ENCODE measurements at places on chromosomes 7 and 10.

DNA sequence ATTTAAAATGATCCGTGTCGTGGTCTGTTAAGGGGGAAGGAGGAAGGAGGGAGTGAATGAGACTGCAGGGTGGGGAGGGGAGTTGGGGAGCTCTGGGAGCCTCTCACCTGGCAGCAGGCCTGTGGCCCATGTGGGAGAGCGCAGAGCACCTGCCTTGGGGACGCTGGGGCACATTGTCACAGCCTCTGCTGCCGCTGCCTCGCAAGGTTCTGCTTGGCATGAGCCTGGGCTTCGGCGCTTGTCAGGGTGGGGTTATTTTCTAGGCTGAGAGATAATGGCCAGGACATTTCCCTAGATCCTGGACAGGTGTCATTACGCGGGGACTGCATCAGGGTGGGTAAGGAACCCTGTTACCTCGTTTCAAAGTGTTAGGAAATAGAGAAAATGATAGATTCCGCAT is 2.2 kb upstream of the SUN1 start:
- DNase-seq = no peak

GRCh38 chr7:64863969-64864368 is 39.1 kb upstream of the ZNF273 start:
- no peak for DNase-seq

DNA sequence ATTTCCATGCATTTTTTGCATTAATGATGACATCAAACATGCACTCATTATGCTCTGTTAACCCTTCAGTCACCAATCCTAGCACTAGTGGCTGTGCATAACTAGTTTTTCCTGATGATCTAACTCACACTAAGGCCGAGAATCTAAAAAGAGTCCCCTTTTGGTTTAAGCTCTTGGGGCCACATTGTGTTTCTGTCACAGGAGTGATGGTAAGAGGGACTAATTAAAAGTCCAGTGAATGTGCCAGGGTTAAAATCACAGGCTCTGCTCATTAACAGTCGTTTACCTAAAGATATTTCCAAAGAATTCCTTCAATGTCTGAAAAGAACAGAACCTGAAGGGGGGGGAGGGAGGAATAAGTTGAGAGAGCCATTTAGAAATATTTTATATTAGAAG is 359.0 kb upstream of the ANKRD30A start:
- DNase-seq = no peak

- DNase-seq = no peak
Measured at GRCh38 chr10:130707389-130707979, 571.3 kb downstream of the GLRX3 start.

DNA sequence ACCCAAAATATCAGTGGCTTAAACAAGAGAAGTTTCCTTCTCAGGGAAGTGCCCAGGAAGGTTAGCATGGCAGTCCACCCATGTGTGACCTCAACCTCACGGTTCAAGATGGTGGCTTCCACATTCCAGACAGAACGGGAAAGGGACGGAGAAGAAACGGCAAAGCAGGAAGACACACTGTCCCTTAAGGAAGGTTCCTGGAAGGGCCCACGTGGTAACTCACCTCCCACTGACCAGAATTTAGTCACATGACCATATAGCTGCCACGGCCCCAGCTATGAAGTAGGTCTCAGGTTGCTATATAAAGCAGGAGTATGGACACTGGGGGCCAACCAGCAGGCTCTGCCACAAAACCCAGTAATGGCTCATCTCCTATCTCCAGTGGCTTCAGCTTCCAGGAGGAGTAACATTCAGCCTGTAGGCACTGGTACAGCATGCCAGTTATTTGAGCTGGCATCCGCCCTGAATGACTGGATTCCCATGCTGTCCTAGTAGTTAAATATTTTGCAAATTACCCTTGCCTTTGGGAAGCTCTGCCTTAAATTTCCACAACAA is 278.5 kb upstream of the KLF14 start:
- DNase-seq = no peak

- no peak for DNase-seq
Measured at GRCh38 chr10:70403483-70404035, 386 bp upstream of the EIF4EBP2 start.

DNA sequence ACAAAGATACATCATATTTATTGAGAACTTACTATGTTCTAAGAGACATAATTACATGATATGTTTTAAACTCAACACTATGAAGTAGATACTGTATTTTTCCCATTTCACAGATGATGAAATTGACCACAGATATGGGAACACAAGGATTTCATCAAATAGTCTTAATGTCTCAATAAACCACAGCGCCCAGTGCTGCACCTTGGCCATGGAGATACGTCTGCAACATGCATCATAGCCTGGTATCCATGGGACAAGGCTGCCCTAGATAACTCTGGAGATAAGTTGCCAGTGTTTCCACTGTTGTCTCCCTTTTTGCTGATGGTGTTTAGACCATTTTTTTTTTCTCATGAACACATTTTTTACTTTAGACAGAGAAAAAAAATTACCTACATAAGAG is 97.5 kb downstream of the GNAT3 start:
- no peak for DNase-seq

- DNase-seq = no peak
Measured at GRCh38 chr7:50782375-50783208, at the start of gene GRB10. Gene GRB10, minus strand, starts transcription at chr7:50782896. Its CDS starts 50,574 bp downstream, at chr7:50732322.

- DNase-seq = no peak
Measured at GRCh38 chr7:94028768-94029167, 24.6 kb upstream of the BET1 start.

DNA sequence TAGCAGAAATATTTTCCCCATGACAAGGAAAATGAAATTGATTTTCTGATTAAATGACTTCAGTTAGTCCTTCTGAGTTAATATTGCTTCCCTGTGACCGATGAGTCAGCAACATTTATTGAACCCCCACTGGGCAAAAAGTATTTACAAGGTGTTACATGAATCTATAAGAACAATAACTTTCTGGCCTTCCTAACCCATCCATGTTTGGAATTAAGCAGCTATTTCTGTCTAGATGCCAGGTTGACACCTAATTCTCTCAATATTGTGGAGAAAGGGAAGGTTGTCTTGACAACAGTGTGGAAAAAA is 112.9 kb upstream of the JAZF1 start:
- no peak for DNase-seq

DNA sequence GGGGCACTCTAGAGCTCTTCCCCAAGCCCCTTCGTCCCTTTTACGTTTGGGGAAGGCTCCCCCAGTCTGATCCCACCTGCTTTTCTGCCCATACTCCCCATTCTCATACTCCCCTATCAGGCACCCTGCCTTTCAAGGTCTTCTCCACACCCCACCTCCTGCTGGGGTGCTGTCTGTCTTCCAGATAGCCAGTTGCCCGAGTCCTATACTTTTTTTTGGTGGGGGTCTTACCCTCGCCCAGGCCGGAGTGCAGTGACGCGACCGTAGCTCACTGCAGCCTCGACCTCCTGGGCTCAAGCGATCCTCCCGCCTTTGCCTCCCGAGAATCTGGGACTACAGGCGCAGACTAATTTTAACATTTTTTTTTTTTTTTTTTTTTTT is 775 bp upstream of the ABHD11 start:
- no peak for DNase-seq

DNA sequence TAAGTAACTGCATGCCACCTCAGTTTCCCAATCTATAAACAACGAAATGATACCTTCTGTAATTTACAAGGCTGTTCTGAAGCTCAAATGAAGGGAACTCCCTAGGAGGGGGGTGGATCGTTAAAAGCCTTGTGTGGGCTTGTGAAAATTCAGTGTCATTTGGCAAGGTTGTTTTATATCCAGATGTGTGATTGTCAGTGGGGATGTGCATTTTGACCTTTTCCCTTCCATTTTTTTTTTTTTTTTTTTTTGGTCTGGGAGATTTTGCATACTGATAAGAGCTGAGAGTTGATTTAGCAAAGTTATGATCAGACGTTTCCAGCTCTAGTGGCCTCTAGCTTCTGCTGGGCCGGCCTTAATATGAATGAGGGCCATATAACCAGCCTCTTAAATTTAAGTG is 22.8 kb downstream of the CREB5 start:
- DNase-seq = no peak

GRCh38 chr7:131508754-131509486 is 47.5 kb downstream of the PODXL start:
- DNase-seq = no peak

DNA sequence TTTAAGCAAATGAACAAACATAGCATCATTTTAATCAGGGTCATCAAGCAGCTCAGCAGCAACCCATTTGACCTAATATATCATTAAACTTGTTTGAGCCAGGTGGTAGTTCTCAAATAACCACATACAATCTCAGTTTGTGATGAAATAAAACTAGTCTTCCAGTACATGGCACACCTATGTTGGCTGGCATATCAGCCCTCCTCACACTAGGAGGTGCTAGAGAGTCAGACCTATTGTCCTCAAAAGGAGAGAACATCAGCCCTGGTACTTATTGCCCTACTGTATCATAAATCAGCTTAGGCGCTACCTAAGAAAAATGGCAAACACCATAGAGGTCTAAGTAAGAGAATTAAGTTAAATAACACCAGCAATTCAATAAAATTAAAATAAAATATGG is 81.7 kb downstream of the CABCOCO1 start:
- DNase-seq = no peak

DNA sequence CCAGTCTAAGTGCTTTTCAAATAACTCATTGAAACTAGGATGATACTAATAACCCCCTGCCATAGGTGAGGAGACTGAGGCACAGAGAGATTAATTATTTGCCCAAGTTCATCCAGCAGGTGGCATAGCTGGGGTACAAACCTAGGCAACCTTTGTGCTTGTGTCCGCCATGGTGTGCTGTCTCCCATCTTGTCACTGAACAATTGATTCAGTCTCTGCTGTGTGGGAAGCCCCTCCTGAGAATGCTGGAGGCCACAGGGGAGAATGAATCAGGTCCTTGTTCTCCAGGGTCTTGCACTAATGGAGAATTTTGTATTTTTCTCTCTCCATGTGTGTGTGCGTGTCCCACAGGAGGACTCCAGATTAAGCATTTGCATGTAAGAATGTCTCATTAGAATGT is 15.8 kb upstream of the TMEM236 start:
- DNase-seq = no peak
